PC-9 (cell line): ENCODE measurements at places on chromosomes 2 and 18. TPM values are rescaled to one million over a fixed set of nuclear protein-coding genes. Genes with fewer than 3 reads are reported as not detected.

GRCh38 chr2:73896362-73897239 is 3.8 kb downstream of the ACTG2 start:
- H3K36me3 ChIP-seq = no peaks in the 10 kb centered on the region
- H3K27ac ChIP-seq = no peak overlapping the region
- no peaks in the 10 kb centered on the region for H3K4me1 ChIP-seq
- no peak for DNase-seq

GRCh38 chr2:71545572-71546274 is 92.4 kb downstream of the DYSF start:
- H3K4me1 ChIP-seq = no peaks in the 10 kb centered on the region
- no peaks in the 10 kb centered on the region for H3K36me3 ChIP-seq
- H3K27me3 ChIP-seq = no peaks in the 10 kb centered on the region
- DNase-seq = peak; percentile 31
- no peak overlapping the region for H3K27ac ChIP-seq

The TEX44 gene
- not detected in 2 replicates for total RNA-seq

The SLC8A1 gene
- 6.5 and 13.5 TPM in 2 replicates for total RNA-seq

- H3K27me3 ChIP-seq = peaks cover 43% of the 10 kb centered on the region
- no peak for DNase-seq
- H3K27ac ChIP-seq = no peak overlapping the region
Measured at GRCh38 chr2:242011167-242011513, 141.6 kb downstream of the RTP5 start.

- no peak overlapping the region for H3K4me3 ChIP-seq
- H3K27ac ChIP-seq = no peak overlapping the region
- H3K36me3 ChIP-seq = no peaks in the 10 kb centered on the region
- DNase-seq = no peak
- H3K27me3 ChIP-seq = no peaks in the 10 kb centered on the region
- H3K4me1 ChIP-seq = no peaks in the 10 kb centered on the region
Measured at GRCh38 chr2:180944372-180944771, 36.0 kb upstream of the UBE2E3 start.

The KCNS3 gene
- 28.8 and 34.9 TPM in 2 replicates for total RNA-seq

- H3K36me3 ChIP-seq = no peaks in the 10 kb centered on the region
- no peaks in the 10 kb centered on the region for H3K27me3 ChIP-seq
- DNase-seq = no peak
- no peaks in the 10 kb centered on the region for H3K4me1 ChIP-seq
- H3K4me3 ChIP-seq = no peak overlapping the region
Measured at GRCh38 chr2:197675711-197676188, 363 bp upstream of the RFTN2 start.

GRCh38 chr2:25283921-25284320 is 57.8 kb downstream of the DNMT3A start:
- no peaks in the 10 kb centered on the region for H3K4me1 ChIP-seq
- H3K36me3 ChIP-seq = no peaks in the 10 kb centered on the region
- H3K27ac ChIP-seq = no peak overlapping the region
- no peak overlapping the region for H3K4me3 ChIP-seq
- DNase-seq = no peak

DNA sequence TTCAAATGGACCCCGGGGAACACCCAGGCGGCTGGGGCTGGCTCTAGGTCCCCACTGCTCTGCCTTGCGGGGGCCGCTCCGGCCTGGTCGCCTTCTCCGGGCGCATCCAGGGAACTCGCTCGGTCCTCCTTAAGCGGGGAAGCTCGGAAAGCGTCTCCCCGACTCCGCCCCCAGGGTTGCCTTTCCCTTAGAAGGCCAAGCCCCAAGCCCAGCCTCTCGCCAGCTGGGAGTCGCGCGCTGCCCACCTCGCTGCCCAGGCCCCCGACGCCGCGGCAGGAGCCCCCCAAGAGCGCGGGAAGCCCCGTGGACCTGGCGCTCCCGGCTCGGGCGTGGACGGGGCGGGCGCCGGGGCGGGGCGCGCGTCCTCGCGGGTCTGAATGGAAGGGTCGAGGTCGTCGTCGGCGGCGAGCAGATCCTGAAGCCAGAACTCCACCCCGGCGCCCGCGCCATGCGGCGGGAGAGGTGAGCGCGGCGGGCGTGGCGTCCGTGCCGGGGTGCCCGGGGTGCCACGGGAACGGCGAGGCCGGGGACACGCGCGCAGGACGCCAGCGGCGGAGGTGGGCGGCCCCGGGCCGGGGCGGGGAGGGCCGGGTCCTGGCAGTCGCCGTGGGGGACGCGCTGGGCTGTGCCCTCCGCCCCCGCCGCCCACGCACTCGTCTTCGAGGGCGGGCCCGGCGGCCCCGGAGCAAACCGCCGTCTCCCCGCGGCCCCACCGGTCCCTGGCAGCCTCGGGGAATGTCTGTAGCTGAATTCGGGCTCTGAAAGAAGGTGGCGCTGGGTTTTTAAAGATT is at the start of gene BOK:
BOK (plus strand) TSS at position 214 of the 791 bp plus-strand sequence. CDS start 739 bp downstream, outside the sequence.
- H3K27me3 ChIP-seq = no peaks in the 10 kb centered on the region
- no peaks in the 10 kb centered on the region for H3K36me3 ChIP-seq
- peak; percentile 88 for DNase-seq
- peaks cover 23% of the 10 kb centered on the region for H3K4me1 ChIP-seq
- no peak within 1 kb of the TSS for H3K27ac ChIP-seq
- peak within 1 kb of the TSS; percentile 79 for H3K4me3 ChIP-seq

The OSBPL6 gene
- total RNA-seq = 2.6 and 3.5 TPM in 2 replicates

DNA sequence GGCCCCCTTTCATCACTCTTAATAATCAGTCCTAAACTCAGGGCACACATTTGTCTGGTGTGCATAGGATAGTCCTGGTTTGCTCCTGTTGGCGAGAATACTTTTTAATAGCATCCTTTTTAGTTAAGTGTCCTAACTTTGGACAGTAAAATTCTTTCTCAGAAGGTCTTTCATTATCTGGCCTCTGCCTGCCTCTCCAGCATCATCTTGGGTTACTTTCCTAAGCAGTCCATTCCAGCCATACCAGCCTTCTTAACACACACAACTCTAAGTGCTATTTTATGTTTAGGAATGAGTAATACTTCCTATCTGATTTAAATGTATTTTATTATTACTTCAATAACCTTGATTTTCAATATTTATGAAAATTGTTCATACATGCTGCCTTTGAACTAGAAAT is 151.0 kb downstream of the ACOXL start:
- H3K27ac ChIP-seq = no peak overlapping the region
- no peaks in the 10 kb centered on the region for H3K36me3 ChIP-seq
- H3K27me3 ChIP-seq = no peaks in the 10 kb centered on the region

- H3K4me3 ChIP-seq = no peak overlapping the region
- no peak overlapping the region for H3K27ac ChIP-seq
- no peaks in the 10 kb centered on the region; the same call in 1 of the 2 replicates for H3K27me3 ChIP-seq
- no peak for DNase-seq
- H3K4me1 ChIP-seq = no peaks in the 10 kb centered on the region
Measured at GRCh38 chr2:68423966-68424650, 43.0 kb downstream of the FBXO48 start.

The CD226 gene
- 0.13 TPM in 2 replicates for total RNA-seq

The ADCYAP1 gene
- not detected in 2 replicates for total RNA-seq

The HOXD4 gene
- total RNA-seq = not detected in 2 replicates

The C2orf81 gene
- total RNA-seq = 9.8 and 12.0 TPM in 2 replicates
